ENCODE measurements at places on chromosomes 2 and 18.

GRCh38 chr2:54614819-54615218 lies 108.6 kb upstream of the EML6 start:
- DNase-seq = no peak

- no peak for DNase-seq
Measured at GRCh38 chr2:28567061-28567471, 71.2 kb downstream of the PLB1 start.

DNA sequence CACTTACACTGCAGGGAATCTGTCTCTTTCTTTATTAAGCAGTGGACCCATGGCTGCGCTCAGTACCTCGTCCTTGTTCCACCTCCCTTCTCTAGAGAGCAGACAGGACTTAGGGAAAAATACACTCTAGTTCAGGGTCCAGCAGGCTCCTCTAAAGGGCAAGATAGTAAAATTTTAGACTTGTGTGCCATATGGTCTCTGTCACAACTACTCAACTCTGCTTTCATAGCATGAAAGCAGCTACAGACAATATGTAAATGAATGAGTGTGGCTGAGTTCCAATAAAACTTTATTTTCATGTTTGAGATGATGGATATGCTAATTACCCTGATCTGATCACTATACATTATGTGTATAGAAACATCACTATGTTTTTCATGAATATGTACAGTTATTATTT lies 163.1 kb downstream of the BABAM2 start:
- no peak for DNase-seq

GRCh38 chr2:231110551-231110950 lies 14.3 kb downstream of the HTR2B start:
- DNase-seq = no peak

GRCh38 chr18:22032392-22032961 lies 136.9 kb upstream of the GATA6 start:
- DNase-seq = no peak

Measured in activated T-cell treated with anti-CD3 and anti-CD28 coated beads for 4 hours (primary cell).